Naive B cell (primary cell): ENCODE measurements at places on chromosomes 1 and 21.
A peak's percentile ranks its signal among the peaks of the same experiment; 100 is the strongest.

GRCh38 chr1:117061986-117062415 lies 1.9 kb downstream of the TTF2 start:
- DNase-seq, result no peak

DNA sequence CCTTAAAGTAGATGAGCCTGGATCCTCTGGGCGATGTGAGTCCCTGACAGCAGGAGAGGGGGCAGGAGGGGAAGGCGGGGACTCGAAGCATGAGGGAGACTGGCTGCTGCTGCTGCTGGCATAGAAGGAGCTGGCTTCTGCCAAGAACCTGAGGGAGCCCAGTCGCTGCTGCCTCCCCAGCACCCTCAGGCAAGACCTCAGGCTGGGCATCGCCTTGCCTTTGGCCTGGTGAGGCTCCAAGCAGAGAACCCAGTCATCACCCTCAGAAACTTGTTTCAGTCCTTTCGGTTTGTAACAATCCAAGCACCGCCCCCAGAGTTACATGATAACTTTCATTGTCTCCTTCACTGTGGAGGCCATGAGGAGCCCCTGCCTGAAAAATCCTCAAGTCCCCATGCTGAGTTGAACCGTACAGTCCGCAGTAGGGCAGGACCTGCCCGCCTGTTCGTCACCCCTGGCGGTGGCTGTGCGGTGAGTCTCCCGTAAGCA lies 38.8 kb downstream of the POFUT2 start:
- no peak for DNase-seq

- DNase-seq, result no peak
These were observed 172.7 kb downstream of the TPR start for GRCh38 chr1:186202271-186202764.

DNA sequence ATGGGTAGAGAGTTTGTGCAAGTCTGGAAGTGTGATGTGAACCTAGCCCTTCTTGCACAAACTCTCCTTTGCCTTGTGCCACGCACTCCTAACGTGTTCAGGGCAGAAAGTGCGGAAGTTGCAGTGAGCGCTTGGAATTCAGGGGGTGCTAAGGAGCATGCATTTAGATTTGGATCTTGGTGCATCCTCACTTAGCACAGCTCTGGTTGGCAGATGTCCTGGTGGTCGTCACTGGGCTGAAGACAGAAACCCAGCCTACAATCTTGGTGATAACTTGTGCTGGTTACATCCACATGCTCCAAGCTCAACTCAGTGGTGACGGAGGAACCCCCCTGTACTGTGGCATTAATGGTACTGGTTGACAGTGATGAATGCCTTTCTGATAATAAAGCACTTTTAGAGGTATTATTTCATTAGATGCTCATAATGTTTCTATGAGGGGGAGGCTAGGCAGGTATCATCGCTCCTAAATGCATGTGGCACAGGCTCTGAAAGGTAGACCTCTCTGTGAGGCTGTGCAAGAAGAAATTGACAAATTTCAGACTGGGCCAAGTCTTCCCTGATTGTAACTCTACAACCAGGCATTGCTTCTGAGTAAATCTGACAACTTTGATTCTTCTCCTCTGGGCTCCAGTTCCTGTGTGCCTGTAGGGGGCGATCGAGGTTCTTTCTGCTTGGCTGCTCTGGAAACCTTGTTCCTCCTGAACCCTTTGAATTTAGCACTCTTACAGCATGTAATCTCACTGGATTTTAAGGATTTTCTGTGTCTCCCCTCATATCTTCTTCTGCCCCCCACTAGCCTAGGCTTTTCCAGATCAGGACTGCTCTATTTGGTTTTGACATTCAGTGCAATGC lies 40.6 kb downstream of the MAPKAPK2 start:
- peak; percentile 41 for DNase-seq

- DNase-seq, result no peak
These were observed 122.9 kb downstream of the UBR4 start for GRCh38 chr1:19087017-19087736.

DNA sequence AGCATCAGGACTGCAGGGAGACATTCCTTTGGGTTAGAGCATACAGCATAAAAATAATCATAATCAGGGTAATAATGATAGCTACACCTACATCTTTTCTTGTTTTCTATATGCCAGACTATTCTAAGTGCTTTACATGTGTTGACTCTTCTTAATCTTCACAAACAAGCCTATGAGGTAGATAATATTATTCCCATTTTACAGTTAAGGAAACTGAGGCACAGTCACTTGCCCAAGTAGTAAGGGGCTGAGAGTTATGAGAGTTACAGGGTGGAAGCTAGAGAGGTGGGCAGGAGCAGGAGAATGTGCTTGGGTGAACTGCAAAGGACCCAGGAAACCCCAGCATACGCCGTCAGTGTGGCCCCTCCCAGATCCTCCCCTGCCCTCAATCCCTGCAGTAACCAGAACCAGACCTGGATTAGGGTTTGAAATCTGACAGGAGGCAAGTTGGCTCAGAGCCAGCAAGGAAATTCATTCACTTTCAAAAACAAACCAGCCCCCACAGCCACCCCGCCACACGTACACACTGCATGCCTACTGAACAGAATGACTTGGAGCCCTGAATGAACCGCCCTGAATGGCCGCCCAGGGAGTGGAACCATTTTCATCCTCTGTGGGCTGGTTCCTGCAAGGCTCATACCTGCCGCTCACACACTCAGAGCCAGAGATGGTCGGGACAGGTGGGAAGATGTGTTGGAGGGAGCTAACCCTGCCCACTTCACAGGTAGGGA lies 126.1 kb downstream of the TRABD2B start:
- DNase-seq, result no peak

GRCh38 chr21:17576080-17576835 lies 36.4 kb downstream of the BTG3 start:
- DNase-seq, result no peak

- no peak for DNase-seq
These were observed 72.8 kb downstream of the CD2 start for GRCh38 chr1:116826818-116827606.

DNA sequence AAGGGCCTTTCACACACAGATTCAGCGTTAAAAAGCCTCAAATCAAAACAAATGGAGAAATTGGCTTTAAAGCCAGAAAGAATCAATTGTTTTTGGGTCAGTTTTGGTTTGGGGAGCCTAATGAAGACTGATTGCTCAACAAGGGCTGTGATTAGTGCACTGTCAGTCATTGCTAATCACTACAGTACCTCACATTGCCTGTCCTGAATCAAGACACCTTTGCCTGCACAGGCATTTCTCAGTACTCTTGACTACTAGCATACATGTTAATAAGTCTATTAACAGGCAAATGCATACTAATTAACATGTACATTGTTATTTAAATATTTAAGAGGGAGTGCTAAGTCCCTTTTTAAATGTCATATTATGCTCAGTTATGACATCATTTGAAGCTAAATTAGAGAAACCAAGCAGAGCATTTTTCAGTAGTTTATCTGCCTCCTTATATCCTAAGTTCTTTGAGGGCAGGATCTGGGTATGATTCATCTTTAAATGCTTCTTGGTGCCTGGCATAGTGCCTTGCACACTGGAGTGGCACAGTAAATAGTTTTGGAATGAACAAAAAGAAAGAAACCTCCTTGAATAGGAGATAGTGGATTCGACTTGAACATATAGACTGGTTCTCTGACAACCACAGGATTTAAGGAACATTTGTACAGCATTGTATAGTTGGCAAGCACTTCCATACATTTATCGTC lies 25.8 kb upstream of the CCN1 start:
- DNase-seq, result no peak

DNA sequence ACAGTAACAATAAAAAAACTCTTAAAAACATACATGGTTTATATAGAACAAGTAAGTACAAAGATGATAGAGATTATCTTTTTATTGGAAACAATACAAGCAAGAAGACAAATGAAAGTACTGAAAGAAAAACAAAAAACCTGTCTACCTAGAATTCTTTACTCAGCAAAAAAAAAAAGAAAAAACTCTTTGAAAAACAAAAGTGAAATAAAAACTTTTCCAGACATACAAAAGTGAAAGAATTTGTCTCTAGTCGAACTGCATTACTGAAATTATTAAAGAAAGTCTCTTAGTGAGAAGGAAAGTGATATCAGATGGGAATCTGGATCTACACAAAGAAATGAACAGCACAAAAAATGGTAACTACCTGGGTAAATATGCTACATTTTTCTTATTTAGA lies 2.7 kb upstream of the HMCN1 start:
- DNase-seq, result no peak

DNA sequence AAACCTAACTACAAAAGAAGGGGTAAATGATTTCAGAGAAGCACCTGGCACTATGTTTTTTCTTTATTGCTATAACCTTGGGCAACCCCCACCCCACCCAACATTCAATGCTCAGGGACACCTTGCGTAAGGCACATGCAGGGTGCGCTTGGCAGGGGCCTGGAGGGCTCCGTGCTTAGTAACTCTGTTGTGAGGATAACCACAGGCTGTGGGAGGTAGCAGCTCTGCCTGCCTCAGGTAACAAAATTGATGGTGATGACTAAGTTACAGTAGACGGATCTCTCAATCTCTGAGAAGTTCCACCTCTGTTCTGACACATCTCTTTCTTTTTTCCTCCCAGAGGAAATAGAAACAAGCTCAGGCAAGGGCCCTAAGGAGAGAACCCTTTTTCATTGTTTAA lies 8.7 kb upstream of the CCN1 start:
- DNase-seq, result no peak

GRCh38 chr1:59232216-59232615 lies 64.7 kb upstream of the FGGY start:
- DNase-seq, result no peak

- no peak for DNase-seq
These were observed 43.6 kb upstream of the COL18A1 start for GRCh38 chr21:45361033-45361997.

GRCh38 chr1:24311741-24312140 lies 7.4 kb upstream of the GRHL3 start:
- no peak for DNase-seq

GRCh38 chr1:205983925-205984725 lies 19.1 kb downstream of the RAB7B start:
- peak; percentile 22 for DNase-seq

- no peak for DNase-seq
These were observed 36.7 kb upstream of the CHRM3 start for GRCh38 chr1:239349699-239350098.
